SW480 (cell line): ENCODE measurements at places on chromosomes 6 and 20.

DNA sequence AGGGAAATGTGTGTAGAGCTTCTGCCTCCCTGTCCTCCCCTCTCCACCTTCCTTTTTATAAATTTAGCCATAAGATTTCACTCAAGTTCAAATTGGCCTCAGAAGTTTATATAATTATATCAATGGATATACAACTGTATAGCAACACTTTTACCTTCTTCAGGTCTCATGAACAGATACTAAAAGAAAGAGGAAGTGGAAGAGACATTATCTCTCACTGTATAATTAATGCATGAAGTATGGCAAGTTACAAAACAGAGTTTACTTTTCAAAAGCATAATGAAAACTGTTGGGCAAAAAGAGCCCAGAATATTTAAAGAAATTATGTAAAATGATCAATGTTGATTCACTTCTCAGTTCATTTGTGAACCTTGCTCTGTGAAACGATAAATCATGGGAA lies 99.7 kb downstream of the PDE7B start:
- DNase-seq: no peak

GRCh38 chr20:24910461-24910860 lies 38.6 kb upstream of the CST7 start:
- DNase-seq: no peak

DNA sequence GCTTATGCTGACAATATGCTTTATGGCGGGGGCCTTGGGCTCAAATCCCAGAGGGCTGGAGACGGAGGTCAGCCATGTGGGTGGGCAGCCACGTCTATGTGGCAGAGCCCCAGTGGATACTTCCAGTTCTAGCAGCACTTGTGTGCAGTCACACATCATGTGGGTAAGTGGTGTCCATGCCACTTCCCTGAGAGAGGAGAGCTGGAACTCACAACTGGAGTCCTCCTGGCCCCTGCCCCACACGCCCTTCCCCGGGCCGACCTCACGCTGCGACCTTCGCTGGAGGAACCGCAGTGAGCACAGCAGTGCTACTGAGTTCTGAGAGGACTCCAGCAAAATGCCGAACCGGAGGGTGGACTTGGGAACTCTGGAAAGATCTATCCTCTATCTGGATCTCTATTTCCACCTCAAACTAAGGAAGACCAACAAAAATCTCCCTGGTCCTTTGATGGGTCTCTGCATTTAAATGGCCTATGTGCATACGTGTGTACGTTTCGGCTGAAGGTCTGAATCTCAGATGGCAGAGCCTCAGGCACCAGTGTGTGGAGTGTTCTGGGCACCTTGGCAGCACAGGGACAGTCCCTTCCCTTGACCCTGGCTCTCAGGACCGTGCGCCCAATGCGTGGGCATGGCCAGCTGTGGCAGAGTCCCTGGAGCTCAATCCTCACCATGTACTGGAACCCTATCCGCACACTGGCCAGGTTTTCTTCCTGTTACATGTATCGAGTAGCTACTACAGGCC lies 55.4 kb downstream of the GNAS-AS1 start:
- DNase-seq: no peak

DNA sequence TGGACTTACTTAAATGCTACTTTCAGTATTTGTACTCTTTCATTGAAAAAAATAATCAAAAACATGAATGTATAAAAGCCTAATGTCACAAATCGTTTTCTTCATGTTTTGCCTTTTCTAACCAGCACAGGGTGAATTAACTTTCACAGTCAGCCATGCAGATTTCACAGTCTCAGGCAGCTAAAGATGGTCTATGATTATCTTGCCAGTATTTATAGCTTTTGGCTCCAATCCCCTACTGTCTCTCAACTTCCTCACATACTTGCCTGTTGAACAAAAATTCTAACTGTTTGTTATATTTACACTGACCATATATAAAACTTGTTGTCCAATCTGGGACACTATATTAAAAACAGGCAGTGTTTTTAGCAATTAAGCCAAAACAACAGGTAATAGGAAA lies 358.2 kb downstream of the ARHGAP18 start:
- no peak for DNase-seq

GRCh38 chr6:29737707-29738630 lies 14.7 kb downstream of the HLA-F start:
- peak; percentile 54 for DNase-seq

DNA sequence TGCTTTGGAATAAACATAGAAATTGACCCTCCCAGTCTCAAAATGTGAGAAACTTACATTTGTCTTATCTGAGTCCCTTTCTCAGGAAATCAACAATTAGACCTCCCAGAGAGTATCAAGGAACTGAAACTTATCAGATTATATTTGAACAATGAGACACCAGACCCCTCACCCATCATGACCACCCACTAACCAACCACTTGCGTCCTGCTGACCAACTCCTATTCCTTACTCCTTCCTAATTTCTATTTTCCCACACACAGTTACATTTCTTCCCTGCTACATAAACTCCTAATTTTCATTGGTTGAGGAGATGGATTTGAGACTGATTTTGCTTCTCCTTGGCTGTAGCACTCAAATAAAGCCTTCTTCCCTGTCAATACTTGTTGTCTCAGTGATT lies 97.9 kb downstream of the TPBG start:
- no peak for DNase-seq

- no peak for DNase-seq
Measured at GRCh38 chr20:43190332-43190953, 737 bp upstream of the PTPRT start.

DNA sequence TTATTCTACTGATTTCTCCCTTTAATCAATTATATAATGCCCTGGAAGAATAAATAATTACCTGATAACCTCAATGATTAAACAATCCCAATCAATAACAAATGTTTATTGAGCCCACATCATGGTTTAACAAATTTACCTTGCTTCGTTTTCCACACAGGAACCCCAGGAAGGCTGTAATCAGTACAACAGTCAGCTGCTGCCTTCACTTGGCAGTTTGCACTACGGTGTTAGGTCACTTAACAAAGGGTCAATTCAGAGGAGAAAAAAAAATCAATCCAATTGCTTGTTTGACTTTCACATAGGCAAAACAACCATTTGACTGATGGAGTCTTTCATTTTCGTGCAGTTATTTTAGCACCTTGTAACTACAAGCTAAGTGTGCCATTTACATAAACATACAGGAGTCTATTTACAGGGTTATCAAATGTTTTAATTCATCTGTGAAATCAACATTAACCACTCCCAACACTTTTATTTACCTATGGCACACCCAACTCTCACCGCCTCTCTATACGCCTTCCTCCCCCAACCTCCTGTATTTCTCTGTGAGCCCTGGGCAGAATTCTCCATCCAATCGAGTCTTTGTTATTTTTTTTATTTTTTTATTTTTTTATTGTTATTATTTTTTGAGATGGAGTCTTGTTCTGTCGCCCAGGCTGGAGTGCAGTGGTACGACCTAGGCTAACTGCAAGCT lies 140.4 kb upstream of the TAB2 start:
- no peak for DNase-seq

GRCh38 chr6:14165091-14165490 lies 47.5 kb downstream of the CD83 start:
- no peak for DNase-seq

DNA sequence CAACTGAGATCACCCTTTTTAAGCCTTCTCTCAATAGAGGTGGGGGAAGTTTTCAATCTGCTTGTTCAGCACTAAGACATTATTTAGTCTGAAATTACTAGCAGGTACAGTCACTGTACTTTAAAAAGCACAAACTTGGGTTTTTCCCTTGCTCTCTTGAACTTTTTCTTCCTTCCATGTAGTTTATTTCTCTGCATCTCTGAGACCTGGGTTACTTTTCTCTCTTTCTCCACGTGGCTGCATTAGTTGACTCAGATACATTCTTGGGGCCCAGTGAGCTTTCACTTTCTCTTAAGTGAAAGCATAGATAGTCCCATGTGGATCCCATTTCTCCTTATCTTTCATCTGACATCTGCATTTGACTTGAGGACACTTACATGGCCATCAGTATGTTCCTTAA lies 433.9 kb upstream of the MAP3K7 start:
- DNase-seq: no peak

DNA sequence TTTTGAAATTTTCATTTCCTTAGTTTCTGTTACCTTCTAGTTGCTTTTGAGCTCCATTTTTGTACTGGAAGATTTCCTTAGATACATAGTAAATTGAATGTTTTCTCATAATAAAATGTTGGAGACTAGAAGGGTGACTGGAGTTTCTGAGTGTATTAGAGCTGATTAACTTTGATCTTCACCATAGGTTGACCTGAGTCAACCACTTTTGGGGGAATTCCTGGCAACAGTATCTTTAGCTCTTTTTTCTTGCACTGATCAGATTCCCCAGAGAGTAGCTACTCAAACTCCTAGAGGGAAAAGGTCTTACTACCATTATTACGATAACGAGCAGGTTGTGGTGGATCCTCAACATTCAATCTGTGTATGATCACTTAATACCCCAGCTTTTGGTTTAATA lies 72.7 kb downstream of the KHDC1L start:
- DNase-seq: no peak

- no peak for DNase-seq
Measured at GRCh38 chr20:53328961-53329360, 264.7 kb downstream of the ZNF217 start.

- peak; percentile 51 for DNase-seq
Measured at GRCh38 chr6:111559188-111560097, 46.2 kb downstream of the TRAF3IP2 start.

DNA sequence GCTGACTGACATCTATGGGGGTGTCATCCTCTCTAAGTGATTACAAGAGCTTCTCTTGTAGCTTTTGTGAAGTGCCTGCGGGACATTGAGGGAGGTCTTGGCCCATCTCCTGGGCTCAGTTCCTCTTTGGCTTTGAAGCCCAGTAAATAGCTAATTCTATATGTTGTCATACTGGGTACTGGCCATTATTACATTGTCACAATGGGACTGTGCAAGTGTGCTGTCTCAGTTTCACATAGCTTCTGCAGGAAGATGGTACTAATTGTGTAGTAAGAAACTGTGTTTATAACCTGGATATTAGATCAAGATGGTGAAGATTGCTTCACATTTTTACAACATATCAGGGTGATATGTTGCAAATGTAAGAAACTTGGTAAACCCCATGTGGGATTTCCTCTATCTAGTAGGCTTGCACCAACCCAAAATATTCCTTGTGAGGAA lies 19.9 kb downstream of the SPINT3 start:
- DNase-seq: no peak

DNA sequence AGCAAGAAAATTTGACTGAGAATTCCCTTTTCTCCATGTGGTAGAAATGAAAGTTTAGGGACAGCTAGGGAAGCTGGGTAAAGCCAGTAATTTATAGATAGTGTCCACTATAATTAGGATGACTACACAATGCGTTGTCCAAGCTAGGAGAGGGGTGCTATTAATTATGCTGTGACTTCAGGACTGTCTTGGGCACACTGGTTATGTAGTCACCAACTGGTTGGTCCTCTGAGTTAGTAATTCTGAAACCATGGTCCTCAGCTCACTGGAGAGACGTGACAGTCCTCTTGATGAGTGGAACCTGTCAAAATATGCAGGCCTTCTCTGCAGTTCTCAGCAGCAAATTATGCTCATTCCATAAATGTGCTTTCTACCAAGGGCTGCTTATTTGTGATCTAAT lies 94.6 kb upstream of the ENPP5 start:
- DNase-seq: no peak

GRCh38 chr6:134937426-134937825 lies 12.5 kb downstream of the ALDH8A1 start:
- no peak for DNase-seq
